ENCODE measurements at places on chromosomes 7 and 10. TPM values are rescaled to one million over a fixed set of nuclear protein-coding genes. Genes with fewer than 3 reads are reported as not detected.

Gene MEOX2
- total RNA-seq: 0.25 TPM

Gene CYP2C8
- 0.74 TPM for total RNA-seq

Gene CCDC172
- not detected for total RNA-seq

Gene CFAP69
- 6.9 TPM for total RNA-seq
